ENCODE measurements at places on chromosomes 4 and X.

- DNase-seq: no peak
These were observed 8.4 kb downstream of the ANK2 start for GRCh38 chr4:113057891-113058290.

DNA sequence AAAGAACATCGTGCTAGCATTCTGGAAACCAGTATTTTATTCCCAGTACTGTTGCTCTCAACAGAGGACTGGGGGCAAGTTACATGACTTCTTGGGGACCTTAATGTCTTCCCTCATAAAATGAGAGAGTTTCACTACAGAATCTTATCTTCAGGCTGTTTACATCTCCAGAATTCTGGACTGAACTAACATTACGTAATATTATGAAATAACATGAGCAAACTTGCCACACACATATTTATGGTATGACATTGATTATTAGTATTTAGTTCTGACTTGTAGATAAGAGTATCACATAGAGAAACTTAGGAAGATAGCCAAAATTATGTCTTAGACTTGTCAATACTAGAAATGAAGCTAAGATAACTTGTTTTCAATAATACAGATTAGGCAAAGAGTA lies 68.0 kb downstream of the NFKB1 start:
- DNase-seq: no peak

DNA sequence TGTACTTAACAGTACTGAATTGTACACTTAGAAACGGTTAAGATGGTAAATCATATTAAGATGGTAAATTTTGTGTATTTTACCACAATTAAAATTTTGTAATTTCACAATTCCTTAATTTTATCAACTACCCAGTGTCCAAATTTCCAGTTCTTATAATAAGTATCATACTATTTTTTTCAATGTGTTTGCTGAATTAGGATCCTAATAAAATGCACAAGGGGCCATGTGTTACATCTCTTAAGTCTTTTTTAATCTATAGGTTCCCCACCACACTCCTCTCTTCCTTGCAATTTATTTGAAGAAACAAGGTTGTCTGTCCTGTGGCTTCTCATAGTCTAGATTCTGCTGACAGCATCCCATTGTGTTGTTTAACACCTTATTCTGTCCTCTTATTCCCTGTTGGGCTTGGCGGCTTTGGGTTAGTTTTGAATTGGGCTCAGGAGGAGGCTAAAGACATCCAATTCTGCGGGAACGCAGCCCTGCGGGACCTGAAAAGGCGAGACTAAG lies 533 bp upstream of the SYAP1 start:
- no peak for DNase-seq

- no peak for DNase-seq
These were observed 29.9 kb upstream of the STS start for GRCh38 chrX:7117587-7117986.

GRCh38 chr4:95742179-95742578 lies 97.7 kb upstream of the PDHA2 start:
- DNase-seq: no peak

GRCh38 chr4:120777459-120777858 lies 145.1 kb downstream of the PRDM5 start:
- DNase-seq: no peak

DNA sequence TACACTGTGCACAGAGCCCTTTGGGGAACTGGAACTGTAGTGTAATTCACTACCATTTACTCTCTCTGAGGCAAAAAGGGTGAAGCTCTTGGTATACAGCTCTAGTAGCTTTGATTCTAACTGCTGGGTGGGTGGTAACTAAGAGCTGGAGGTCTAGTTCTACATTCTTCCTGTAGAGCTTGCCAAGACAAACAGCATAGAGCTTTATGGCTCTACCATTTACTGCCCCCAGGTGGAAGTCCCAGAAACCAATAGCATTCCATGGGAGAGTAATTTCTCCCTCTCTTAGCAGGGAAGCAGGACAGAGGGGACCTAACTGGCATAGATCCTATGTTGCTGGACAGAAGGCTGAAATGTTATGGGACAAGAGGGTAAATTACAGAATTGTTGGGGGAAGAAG lies 26.7 kb downstream of the HDAC8 start:
- no peak for DNase-seq

DNA sequence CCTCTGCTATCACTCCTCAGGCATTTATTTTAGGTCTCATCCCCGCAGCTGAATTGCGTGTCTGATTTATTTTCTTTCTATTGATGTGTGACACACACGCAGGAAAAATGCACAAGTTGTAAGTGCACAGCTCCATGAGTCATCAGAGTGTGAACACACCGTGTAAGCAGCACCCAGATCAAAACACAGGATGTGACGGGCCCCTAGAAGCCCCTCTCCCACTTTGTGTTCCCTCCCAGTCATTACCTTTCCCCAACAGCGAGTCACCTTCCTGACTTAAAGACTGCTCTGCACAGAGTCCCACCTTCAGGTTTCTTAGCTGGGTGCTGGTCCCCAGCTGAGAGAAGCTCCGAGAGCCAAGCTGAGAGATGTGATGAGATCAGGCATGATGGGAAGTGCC lies 436.7 kb downstream of the MID1IP1 start:
- DNase-seq: no peak

DNA sequence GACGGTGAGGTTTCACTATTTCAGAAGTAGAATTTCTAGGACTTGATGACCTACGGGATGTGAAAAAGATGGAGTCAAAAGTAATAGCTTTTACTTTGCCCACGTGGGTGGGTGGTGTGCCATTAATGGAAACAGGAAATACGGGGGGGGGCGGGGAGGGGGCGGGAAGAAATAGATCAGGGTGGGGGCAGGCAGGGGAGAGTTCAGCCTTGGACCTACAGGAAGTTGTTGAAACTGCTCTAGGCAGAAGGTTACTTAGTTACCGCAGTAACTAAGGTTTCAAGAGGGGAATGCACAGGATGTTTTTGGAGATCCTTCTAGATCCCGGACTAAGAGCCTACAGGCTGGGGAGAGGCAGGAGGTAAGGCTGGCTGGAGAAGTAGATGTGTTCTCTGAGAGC lies 3.6 kb upstream of the FHL1 start:
- DNase-seq: no peak

GRCh38 chr4:118774321-118774720 lies 61.6 kb downstream of the SEC24D start:
- DNase-seq: no peak

- DNase-seq: no peak
These were observed 386.3 kb downstream of the DMD start for GRCh38 chrX:32825009-32825408.

- DNase-seq: no peak
These were observed 19.1 kb upstream of the UBA6 start for GRCh38 chr4:67719953-67720617.

- DNase-seq: no peak
These were observed 17.6 kb downstream of the PDGFC start for GRCh38 chr4:156953951-156954350.
